ENCODE measurements at places on chromosomes 12 and 14.
A peak's percentile ranks its signal among the peaks of the same experiment; 100 is the strongest.

DNA sequence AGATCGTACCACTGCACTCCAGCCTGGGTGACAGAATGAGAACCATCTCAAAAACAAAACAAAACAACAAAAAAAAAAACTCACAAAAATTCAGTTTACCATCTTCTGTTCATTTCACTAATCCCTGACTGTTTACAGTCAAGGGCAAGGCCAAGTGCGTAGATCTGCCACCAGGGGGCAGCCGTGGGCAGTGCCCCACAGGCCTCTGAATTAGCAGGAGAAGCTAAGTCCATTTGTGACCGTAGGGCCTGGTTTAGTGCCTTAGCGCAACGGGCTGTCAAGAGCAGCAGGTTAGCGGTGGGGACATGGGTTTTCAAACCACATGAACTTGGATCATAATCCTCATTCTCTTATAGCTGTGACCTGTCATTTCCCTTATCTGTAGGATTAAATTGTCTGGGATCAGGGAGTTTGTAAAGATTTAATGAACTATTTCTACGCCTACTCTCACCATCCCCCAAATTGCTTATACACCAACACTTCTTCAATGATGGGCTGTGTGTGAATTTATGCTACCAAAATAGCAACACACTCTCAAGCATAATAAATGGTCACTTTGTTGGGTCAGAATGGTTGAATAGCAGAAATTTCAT lies 49.0 kb downstream of the KCTD10 start:
- DNase-seq = peak; percentile 58

- DNase-seq = no peak
These were observed 42.9 kb upstream of the FAM222A start for GRCh38 chr12:109670731-109671130.

DNA sequence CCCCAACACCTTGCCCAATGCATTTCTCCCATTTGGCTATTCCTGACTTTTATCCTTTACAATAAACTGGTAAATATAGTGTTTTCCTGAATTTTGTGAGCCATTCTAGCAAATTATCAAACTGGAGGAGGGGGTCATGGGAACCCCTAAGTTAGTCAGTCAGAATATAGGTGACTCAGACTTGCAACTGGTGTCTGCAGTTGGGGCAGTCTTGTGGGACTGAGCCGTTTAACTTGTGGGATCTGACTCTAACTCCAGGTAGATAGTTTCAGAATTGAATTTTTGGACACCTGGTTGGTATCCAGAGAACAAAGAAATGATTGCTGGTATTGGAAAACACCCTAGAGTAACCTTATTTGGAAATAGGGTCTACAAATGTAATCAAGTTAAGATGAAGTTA lies 133.4 kb downstream of the CEP83 start:
- no peak for DNase-seq

DNA sequence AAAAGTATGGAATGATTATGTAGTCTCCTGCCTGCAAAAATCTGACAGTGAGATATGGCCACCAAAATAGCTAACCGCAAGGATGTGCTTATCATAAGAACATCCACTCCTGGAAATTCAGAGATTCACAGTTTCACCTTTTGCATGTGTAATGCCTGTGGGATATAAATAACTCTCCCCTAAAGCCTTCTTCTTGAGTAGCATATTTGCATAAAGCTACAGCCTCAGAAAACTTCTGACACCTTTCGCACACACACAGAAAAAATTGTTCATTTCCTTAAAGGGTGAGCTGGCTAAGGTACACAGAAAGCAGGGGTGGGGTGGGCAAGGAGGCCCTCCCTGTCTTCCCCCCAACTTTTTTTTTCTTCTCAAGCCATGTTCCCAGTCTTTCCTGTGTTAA lies 3.1 kb upstream of the IGF1 start:
- DNase-seq = no peak

- DNase-seq = no peak
These were observed 64.9 kb downstream of the FRMD6 start for GRCh38 chr14:51716610-51717009.

- no peak for DNase-seq
These were observed 23.7 kb downstream of the NCOR2 start for GRCh38 chr12:124543590-124544310.

DNA sequence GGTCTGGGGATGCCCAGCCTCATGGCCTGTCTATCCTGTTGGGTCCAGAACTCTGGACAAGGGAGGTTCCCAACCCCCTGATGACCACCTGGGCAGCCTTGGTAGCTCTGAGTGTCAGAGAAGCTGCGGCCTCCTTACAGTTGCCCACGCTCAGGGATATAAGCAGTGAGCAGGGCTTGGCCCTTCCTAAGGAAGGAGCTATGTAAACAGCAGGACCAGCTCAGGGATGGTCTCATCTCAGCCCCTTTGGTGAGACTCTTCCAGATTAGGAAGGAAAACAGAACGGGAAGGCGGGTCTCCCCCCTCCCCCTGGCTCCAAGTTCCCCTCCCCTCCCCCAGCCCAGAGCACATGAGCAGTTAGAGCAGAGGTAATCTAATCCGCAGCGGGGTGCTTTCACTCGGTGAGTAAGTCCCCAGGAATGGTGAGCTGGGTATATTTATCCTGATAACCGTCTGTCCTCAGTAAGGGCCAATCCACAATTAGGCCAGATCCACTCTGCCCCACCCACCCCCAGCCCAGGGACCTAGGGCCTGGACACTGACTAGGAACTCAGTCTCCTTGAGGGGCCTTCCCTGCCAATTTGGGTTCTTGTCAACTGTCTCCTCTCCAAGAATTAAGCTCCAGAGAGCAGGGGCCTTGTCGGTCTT lies 29.5 kb upstream of the RPLP0 start:
- peak; percentile 80 for DNase-seq

GRCh38 chr12:124027753-124028554 lies 54.9 kb downstream of the ZNF664 start:
- DNase-seq = no peak

DNA sequence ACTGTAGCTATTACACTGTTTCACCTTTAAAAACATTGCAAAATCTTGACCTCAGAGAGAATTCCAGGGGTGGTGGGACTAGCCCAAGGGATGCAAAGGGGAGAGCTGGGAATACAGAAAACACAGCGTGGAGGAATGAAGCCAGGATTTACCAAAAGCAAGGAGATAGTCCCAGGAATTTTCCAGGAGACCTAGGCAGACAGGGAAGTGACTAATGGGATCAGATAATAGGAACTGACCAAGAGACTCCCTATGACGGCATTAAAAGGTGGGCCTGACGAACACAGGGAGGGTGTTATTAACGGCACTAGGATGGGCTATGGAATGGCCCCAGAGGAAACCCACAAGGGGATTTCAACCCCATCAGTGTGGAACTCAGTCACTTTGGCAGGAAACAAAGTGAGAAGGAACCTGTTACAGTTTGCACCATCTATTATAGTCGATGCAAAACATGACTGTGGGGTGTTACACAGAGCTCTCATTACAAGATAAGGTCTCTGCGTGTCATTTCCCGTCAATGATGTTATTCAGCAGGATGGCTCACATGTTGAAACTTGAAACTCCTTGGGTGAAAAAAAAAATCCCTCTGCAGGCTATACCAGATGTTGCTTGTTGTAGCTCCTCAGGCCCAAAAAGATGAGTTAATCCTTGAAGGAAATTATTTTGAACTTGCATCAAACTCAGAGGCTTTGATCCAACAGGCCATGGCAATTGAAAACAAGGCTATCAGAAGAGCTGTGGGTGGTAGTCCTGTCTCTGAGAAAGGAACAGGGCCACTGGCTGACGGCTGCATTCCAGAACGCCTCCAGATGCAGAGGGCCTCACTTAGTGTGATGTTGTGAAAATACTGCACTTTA lies 58.7 kb downstream of the DRAM1 start:
- peak; percentile 94 for DNase-seq

GRCh38 chr12:28777603-28778365 lies 371.3 kb upstream of the FAR2 start:
- no peak for DNase-seq

- no peak for DNase-seq
These were observed 13.3 kb downstream of the RNASE3 start for GRCh38 chr14:20904393-20905029.

DNA sequence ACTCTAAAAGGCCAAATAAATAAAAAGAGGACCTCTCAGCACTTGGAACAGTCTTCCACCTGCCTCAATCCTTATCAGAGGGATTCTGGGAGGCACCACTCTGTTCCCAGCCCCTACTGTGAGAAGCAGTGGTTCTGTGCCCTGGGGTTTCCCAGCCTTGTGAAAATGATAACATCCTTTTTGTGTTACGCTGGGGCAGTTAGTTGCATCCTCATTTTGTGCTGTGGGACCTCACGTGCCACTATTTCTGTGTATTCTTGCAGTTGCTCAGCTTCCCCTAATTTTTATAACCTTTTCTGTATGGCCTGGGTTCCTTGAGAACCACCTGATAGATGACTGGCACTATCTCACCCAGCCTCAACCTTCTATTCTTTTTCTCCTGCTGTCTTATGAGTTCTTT lies 10.8 kb upstream of the CMA1 start:
- DNase-seq = no peak

DNA sequence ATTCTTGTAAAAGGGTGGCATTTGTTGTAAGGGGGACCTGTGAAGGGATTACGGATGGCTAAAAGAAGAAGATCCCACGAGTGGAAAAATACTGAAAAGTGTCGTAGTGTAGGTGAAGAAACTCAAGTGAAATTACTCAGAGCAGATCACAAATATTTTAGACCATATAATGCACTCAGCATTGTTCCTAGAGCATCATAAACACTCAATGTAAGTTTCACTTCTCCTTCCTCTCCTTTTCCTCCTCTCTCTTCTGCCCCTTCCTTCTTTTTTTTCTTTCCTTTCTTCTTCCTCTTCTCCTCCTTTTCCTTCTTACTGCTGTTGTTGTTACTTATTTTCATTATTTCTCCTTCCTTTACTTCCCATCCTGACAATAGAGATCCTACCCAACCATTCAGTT lies 445.6 kb downstream of the ADAMTS20 start:
- no peak for DNase-seq

DNA sequence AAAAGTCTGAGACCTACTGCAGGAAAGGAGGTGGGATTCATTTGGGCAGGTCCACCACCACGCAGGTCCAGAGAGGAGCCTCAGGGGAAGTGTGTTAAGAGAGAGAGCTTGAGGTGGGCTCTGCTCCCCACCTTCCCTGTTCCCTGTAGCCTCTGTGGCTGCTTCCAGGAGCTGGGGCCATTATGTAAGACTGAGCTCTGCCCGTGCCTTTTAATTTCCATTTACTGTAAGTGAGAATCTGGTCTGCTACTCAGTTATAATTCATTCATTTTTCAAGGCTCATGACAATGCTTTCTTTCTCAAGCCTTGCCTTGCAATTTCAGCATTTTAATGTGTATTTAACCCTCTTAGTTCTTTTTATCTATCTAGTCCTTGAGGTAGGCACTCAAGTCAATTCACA lies 8.3 kb downstream of the SLC4A8 start:
- DNase-seq = no peak

DNA sequence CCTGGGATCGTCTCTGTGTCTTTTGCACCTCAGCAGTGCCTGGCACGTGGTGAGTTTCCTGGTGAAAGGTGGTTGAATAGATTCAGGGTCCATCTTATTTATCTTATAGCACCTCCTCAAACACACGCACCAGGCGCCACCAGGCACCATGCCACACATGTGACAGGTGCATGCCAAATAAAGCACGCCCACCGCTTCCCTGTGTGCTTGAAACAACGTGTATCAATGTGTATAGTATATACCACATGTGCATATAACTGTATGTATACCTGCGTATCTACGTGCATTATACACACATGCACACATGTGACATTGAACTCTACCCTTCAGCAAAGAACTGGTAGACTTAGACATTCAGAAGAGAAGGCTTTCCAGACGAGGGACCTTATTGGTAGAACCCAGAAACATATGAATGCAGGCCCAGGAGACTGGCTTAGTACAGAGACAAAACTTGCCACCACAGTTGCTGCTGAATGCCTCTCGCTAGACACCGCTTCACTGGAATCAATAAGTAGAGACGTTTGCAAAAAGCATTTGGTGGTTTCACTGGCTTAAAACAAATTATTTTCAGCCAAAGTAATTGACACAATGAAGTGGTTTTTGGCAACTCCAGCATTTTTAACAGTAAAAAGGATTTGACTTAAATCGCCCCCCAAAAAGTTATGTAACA lies 10.0 kb downstream of the EML1 start:
- no peak for DNase-seq

DNA sequence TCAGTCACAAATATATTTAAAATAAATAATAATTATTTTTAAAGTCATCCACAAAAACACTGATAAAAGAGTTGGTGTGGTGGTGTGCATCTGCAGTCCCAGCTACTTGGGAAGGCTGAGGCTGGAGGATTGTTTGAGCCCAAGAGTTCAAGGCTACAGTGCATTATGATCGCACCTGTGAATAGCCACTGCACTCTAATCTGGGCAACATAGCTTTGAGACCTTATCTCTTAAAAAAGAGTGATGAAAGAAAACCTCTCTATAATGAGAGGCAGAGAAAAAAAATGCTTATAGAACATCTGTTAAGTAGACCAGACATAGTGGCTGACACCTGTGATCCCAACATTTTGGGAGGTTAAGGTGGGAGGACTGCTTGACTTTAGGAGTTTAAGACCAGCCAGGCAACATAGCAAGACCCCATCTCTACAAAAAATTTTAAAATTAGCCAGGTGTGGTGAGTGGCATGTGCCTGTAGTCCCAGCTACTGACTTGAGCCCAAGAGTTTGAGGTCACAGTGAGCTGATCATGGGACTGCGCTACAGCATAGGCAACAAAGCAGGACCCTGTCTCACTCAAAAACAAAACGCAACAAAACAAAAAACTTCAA lies 50.5 kb downstream of the RALGAPA1 start:
- DNase-seq = no peak

DNA sequence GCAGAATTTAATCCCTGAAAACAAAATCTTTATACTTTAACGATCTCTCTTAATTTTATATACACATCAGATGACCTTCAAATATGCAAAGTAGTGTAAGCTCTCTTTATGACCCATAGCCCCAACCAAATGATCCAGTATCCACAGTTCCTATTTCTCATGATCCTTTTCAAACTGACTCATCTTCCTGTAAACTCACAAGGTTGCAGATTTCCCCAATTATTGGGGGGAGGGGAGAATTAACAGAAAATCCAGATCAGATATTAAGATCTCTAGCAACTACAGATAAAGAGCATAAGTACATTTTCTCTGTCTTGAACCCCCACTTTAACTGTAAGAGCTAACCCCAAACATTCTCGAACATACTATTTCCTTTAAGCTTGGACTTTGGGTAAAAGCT lies 12.5 kb downstream of the GNS start:
- no peak for DNase-seq

- DNase-seq = no peak
These were observed 2.7 kb upstream of the ASPG start for GRCh38 chr14:104082807-104083206.

DNA sequence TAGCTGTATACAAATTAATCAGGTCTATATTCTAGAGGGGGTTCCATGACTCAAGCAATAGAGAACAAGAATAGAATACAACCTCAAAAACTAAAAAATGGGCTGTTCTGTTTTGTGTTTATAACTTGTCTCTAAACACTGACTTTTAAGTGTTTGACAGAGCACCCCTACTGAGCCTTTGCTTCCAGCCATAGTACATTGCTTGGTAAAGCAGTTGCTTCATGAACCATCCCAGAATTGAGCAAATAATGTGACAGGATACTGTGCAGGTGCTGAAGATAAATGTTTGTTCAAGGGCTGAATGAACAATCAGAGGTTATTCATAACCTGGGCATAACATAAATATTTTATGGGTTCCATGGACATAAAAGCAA lies 11.5 kb downstream of the SPTSSA start:
- no peak for DNase-seq

All from GM04504 (cell line).